BJ (cell line): ENCODE measurements at places on chromosomes 7 and 10. TPM values are rescaled to one million over a fixed set of nuclear protein-coding genes. Genes with fewer than 3 reads are reported as not detected.

CYP2C19 gene
- polyA plus RNA-seq: not detected in 2 replicates

DNA sequence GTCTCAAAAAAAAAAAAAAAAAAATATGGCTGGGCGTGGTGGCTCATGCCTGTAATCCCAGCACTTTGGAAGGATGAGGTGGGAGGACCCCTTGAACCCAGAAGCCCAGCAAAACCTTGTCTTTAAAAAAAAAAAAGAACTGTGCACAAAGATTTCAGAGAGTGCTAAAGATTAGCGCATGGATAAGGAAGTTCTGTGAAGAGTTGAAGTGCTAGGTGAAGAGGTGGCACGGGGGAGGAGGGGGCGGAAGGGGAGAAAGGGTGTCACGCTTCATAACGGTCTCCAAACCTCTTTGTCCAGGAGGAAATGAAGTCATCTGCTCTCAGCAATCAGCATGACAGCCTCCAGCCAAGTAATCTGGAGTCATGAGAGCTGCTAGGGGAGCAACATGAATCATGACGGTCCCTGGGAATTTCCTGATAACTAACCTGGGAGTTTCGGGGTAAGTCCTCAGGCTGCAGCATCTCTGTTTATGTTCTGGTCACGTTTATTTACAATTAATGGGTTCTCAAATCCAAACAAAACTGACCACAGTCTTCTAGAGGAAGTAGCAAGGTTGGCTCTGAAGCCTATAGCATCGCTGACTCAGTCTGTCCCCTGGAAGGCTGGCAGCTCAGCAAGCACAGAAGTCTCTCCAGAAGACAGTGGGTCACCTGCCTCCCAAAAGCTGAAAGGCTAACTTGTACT is 1.9 kb upstream of the PLAU start:
- DNase-seq: peak; percentile 93

GRCh38 chr7:146542101-146542500 is 425.5 kb downstream of the CNTNAP2 start:
- no peak for DNase-seq

PON3 gene
- not detected in 2 replicates for polyA plus RNA-seq

IGF2BP3 gene
- 13.4 and 14.4 TPM in 2 replicates for polyA plus RNA-seq

XRCC2 gene
- polyA plus RNA-seq: 0.97 and 1.6 TPM in 2 replicates

- DNase-seq: no peak
These were observed 18.8 kb upstream of the MET start for GRCh38 chr7:116653204-116653603.

DNA sequence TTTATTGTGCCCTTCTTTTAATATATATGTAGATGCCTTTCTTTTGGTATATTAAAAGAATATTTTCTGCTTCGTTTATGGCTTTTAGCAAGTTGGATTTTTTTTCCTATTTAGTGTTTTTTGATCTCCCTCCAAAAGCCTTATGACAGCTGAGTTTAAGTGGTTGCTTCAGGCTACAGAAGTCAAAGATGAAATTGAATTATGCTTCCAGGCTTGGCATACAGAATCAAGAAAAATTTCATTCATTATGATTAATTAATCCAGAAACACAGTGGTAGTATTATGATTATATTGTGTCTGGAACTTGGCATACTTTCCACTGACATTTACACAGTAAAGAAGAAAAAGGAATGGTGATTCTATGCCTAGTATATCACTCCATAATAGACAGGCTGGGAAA is 63.8 kb upstream of the SEM1 start:
- no peak for DNase-seq

KCNMA1 gene
- polyA plus RNA-seq: 21.4 and 26.3 TPM in 2 replicates

DNA sequence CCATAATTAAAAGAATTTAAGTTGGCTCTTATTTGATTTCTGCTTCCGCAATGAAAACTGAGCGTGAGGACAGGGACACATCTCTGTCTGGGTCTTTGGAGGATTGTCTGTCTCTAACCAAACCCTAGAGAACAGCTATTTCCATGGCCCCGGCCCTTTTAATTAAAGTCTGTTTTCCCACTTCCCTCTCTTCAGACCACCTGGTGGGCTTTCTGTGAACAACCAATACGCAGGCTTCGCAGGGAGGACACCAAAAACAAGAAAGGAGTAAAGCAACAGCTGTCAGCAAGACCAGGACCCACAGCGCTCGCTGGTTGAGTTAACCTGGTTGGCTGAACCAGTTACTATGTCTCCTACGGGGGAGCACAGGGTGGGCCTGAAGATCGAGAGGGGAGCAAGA is 217.1 kb upstream of the FRMD4A start:
- no peak for DNase-seq

DNA sequence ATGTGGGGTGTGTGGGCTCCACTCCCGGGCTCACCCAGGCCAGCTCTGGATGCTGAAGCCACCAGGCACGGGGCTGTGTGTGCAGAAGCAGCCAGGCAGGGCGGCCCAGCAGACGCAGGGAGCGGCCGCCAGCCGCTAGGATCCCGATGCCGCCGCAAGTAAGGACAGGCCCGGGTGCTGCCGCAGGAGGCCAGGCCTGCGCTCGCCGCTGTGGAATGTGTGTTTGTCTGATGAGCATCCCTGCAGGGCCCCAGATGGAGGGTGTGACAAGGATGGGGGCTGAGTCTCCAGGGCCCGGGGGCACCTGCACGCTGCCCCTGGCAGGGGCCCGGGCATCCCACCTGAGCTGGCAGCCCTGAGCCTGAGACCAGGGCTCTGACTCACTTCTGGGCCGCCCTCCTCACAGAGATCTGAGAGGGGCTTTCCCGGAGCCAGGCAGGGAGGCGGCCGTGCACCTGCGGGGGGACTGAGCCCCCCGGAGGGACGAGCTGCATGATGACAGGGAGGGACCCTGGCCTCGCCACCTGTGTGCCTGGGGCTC is 101.5 kb downstream of the FOXL3 start:
- no peak for DNase-seq

DNA sequence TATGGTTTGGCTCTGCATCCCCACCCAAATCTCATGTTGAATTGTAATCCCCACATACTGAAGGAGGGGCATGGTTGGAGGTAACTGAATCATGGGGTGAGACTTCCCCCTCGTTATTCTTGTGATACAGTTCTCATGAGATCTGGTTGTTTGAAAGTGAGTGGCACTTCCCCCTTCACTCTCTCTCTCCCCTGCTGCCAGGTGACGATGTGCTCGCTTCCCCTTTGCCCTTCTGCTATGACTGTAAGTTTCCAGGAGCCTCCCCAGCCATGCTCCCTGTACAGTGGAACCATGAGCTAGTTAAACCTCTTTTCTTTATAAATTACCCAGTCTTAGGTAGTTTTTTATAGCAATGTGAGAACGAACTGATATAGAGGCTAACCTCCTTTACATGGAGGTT is 16.6 kb downstream of the PLPP4 start:
- DNase-seq: no peak

- DNase-seq: no peak
These were observed 18.4 kb downstream of the DLG5 start for GRCh38 chr10:77907900-77908717.

HOXA2 gene
- 0.09 and 0.13 TPM in 2 replicates for polyA plus RNA-seq

DNA sequence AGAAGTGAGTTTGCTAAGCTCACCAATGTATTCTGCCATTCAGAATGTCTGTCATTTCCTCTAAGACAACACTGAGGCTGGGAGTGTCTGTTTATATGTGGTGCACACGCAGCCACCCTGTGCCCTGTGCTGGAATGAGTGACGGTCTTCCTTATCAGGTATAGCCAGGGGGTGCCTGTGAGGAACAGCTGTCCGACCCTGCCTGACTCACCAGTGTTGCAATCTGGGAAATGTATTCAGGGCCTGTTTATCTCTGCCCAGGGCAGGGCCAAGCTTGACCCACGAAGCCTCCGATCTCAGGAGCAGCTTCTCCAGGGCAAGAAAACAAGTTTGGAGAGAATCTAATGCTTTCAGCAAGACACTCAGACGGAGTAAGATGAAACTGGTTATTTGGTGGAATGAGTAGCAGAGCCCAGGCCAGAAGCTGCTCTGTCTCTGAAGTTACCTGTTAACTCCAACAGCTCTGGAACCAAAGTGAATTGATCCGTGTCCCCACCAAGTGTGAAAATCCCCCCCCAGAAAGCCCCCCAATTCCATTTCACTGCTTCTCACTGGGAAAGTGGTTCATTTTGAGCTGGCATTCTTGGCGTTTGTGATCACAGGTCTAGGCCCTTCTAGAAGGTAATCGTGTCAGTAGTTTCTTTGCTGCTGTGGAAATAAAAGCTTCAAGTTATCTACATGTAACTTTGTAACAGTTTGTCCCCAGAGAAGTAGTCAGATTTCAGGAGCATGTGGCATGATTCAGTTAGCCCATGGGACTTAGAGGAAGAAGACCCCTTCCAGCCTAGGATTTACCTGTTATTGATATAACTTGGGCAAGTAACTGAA is 6.1 kb upstream of the UBE2H start:
- no peak for DNase-seq

- DNase-seq: no peak
These were observed 42.1 kb downstream of the MDH2 start for GRCh38 chr7:76089865-76090475.

- DNase-seq: no peak
These were observed 205.4 kb upstream of the ADO start for GRCh38 chr10:62599161-62599560.

DNA sequence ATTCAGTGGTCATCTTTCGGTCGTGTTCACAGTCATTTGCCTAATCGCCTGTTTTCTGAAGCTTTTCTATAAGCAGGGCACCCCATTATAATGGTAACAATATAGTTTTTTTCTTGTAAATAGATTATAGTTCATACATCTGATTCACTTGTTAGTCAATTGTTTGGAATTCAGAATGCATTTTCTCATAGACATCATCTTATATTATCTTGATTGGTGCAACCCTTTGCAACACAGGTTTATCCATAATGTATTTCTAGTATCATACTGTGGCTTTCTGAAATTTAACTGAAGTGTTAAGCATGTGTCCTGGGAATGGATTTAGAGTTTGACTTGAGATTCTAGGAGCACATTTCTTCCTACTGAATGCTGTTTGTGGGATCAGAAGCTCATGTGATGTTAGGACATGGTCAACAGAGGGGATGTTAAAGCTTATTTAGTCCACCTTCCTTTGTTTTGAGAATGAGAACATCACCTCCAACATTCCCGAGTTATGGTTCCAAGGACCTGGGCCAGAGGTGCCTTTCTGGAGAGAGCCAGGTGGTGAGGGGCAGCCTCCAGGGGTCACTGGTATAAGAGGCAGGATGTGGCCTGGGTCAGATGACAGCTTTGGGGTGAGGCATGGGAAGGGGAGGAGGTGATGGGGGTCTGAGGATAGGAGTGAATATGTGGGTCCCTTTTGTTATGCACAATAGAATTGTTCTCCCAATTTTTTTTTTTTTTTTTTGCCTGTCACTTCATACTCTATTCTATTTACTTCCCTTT is 415.6 kb downstream of the EXOC4 start:
- DNase-seq: no peak

ANKRD26 gene
- polyA plus RNA-seq: 0.69 and 1.6 TPM in 2 replicates
